Activated gamma-delta T cell treated with anti-CD3 and anti-CD28 coated beads, Interleukin-2, amount 50 U/mL, for 16 hours (primary cell): ENCODE measurements at places on chromosomes 16 and 17.

- DNase-seq, result no peak
Measured at GRCh38 chr16:11740567-11740966, 2.1 kb downstream of the TXNDC11 start.

DNA sequence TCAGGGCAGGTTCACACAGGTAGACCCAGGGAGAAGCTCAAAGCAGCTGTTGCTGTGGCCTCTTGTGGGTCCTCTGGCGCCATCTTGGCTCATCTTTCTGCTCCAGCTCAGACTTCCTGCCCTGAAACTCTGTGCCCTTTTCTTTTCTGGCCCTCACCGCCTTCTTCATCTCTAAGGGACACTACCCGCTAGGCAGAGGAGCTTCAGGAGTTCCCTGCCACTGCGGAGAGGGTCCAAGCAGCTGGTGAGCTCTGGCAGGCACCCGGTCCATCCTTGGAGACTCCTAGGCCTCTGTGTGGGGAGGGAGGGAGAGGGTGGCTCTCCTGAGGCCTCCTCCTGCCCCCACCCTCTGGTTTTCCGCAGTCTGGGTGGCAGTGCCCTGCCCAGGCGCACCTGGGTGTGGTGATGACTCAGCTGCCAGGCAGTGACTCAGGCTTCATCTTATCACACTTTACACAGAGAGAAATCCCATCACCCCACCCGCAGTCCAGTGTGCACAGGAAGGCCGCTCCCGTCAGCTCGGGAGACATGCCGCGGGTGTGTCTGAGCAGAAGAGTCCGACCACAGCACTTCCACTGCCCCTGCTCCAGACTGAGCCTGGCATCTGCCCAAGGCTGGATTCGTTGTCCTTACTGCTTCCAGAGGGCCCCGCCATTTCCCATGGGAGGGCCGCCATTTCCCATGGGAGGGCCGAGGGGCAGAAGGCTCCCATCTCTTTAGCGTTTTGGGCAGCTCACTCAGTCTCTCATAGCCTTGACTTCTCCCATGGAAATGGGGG lies 7.3 kb downstream of the NT5C start:
- no peak for DNase-seq

DNA sequence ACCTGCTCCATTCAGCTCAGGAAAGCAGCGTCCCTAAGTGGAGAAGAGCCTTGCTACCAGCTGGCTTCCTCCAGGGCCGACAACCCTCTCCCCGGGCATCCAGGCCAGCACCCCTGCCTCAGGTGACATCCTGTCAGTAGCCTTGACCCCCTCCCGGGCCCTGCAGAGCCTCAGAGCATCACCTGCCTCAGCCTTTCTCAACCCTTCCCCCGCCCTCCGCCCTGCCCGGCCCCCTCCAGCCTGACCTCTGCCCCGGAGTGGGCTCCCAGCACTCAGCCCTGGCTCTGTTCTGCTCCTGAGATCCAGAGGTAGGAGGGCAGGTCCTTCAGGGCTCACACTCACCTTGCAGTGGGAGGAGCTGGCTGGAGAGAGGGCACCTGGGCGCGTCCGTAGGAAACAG lies 73.8 kb upstream of the METRNL start:
- DNase-seq, result no peak

- no peak for DNase-seq
Measured at GRCh38 chr16:74743668-74744299, 30.8 kb downstream of the FA2H start.

- no peak for DNase-seq
Measured at GRCh38 chr17:61835606-61836005, 27.7 kb downstream of the BRIP1 start.

DNA sequence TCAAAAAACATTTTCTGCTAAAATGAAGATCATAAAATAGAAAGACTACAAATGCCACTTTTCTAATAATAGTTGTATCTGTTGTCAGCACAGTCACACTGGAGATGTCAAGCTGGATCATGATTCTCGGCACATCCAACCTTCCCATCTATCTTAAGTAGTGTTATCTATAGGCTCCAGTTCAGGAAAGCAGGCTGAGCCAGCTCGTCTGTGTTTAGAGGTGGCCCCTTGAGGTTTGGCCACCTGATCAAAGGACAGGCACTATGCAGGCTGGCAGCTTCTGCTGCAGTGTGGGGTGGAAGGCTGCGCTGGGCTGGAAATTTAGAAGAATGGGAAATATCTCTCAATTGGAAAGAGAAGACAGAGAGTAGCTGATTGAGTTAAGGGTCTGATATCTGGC lies 32.4 kb downstream of the SMYD4 start:
- DNase-seq, result no peak

GRCh38 chr17:50318501-50319285 lies 27.2 kb upstream of the XYLT2 start:
- DNase-seq, result no peak

DNA sequence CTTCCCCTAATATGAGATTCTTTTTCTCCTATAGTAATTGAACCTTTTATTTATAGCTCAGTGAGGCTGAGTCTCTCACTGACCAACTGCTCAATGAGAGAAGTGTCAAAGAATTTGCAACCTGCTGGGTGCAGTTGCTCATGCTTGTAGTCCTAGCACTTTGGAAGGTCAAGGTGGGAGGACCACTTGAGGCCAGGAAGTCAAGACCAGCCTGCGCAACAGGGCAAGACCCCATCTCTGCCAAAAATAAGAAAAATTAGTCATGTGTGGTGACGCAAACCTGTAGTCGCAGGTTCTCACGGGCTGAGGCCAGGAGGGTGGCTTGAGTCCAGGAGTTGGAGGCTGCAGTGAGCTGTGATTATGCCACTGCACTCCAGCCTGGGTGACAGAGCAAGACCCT lies 30.9 kb upstream of the CRYBA1 start:
- no peak for DNase-seq

GRCh38 chr17:17609121-17609520 lies 17.6 kb upstream of the PEMT start:
- DNase-seq, result no peak

DNA sequence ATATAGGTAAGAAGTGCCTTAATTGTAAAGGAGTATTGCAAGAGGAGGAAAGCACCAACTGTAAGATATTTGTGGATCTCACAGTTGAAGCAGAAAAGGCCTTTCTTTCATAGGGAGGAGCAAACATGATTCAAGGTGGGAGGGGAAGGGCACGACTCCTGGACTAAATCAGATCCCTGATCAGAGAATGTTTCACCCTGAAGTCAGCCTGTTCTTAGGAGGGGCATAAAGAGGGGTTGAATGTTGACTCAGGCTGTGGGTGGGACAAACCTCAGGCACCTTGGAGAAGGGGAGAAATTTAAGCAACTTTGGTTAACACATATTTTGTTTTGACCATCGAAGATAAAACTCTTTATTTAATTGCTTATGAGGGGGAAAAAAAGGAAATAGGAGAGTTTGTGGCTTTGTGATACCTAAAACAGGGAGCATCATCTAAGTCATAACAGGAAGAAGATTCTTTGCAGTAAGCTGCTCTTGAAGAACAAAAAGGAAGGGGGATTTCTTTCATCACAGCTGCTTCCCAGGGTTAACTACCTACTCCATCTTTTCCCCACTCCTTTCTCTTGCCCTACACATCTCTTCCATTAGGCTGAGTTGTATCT lies 158.6 kb upstream of the ZNF267 start:
- DNase-seq, result no peak

GRCh38 chr17:45332505-45332904 lies 15.7 kb upstream of the MAP3K14 start:
- DNase-seq, result no peak

GRCh38 chr16:55242667-55243066 lies 81.3 kb upstream of the IRX6 start:
- DNase-seq, result no peak

DNA sequence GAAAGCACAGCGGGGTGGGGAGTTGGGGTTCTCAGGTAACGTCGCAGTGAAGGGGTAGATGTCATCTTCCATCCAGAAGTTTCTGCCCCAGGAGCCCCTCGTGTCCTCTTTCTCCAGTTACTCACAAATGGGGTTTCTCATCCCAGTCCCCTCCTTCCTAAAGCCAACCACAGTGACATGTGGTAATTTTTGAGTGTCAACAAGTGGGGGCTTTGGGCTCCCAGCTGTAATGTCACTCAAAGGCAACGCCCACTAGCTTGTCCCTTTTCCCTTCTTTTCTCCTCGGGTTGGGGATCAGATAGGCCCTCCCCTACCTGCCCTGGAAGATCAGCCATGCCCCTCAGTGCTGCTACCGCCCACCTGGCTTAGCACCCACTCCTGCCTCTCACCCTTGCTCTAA lies 14.4 kb downstream of the IRX5 start:
- DNase-seq, result no peak

GRCh38 chr16:53892155-53892554 lies 188.2 kb downstream of the FTO start:
- peak; percentile 20 for DNase-seq

DNA sequence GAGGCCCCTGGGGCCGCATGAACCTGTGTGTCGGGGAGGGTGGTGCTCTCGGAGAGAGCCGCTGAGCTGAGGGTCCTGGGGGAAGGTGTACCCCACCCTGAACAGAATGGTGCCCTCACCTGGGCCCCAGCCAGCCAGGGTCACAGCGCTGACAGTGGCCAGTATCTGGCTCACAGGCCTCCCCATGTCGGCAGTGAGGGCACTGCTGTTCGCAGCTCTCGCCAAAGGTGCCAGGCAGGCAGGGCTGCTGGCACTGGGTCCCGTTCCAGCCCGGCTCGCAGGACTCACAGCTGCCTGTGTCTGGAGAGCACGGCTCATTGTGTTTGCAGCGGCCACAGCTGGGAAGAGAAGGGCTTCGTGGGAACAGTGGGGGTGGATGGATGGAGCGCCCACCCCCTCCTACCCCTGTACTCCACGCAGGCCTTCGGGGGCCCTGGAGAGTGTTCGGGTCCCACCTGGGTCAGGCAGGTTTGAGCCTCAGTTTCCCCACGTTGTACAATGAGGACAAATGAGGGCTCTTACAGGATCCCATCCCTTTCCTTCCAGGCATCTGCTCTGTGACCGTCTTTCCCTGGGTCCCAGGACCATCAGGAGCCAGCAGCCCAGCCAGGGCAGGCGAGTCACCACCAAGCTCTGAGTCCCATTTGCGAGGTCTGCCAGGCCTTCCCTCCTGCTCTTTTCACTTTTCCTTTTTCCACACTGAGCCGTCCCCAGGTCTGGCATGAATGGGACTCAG lies 5.0 kb downstream of the SCARF1 start:
- DNase-seq, result no peak

DNA sequence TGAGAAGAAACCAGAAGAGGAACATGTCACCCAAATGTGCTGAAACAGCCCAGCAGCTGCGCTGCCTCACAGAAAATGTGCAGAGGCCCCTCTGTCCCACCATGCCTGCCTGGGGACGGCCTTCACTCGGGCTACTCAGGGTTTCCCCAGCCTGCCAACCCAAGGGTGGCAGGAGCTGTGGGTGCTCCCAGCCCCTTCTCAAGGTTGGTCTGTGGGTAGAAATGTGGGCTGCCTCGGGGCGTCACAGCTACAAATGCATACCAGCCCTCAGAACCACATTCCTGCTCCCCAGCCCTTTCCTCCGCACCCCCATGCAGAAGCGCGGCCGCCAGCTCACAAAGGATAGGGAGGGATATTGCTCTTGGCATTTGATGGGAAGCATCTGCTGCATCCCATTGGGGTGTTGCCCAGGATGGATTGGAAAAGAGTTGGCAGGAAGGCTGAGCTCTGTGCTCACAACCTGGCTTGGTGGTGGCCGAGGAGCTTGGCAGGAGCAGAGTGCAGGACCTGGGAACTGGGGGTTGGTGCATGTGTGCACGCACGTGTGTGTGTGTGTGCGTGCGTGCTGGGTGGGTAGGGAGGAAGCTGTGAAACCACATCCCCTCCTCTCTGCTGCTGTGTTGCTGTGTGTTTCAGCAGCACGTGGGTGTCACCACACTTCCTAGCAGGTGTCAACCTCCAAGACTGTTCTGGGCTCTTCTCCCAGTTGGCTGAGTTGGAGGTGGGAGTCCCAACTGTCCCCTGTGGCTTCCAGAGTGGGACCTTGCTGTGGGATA lies 304.4 kb downstream of the SEC14L1 start:
- peak; percentile 78 for DNase-seq

DNA sequence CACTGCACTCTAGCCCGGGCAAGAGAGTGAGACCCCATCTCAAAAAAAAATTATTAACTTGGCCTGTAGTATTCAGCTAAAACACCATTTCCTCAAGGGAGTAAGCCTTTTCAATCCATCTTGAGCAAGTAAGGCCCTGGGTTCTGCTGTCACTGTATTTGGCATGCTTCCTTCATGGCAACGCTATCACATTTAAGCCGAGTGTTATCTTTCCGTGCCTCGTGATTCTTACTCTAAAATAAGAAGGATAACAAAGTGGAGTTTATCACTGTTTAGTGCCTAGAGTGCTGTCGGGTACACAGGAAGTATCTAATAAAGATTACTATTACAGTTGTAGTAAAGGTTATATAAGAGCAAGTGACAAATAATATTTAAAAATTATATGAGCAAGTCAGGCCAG lies 8.8 kb downstream of the VPS53 start:
- DNase-seq, result no peak

- DNase-seq, result no peak
Measured at GRCh38 chr16:51290442-51291285, 139.6 kb upstream of the SALL1 start.

DNA sequence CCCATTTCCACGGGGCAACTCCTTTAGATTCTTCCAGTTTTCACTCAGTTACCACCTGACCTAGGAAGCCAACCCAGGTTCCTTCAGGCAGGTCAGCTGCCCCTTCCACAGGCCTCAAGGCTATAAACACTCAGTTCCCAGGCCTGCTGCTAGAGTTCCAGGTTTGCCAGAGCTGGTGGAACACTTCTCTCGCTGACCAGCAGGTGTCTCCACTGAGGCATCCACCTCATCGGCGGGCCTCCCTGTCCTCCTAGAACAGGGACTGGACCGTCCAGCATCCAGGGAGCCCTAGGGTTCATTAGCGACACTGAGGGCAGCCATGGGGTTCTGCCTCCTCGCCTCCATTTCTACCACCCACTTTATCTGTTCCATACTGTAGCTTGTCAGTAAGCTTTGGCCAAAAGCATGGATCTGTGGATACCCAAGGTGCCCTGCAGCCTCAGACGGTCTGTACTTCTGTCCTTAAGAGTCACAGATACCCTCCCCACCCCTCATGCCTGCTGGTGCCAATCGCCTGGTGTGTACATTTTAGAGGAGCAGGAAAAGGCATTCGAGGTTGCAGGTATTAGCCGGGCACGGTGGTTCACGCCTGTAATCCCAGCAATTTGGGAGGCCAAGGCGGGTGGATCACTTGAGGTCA lies 29.0 kb downstream of the PIMREG start:
- DNase-seq, result peak; percentile 35
